ENCODE measurements at places on chromosomes 2 and 18. TPM values are rescaled to one million over a fixed set of nuclear protein-coding genes. Genes with fewer than 3 reads are reported as not detected.

GRCh38 chr2:187581125-187581896 is 27.1 kb upstream of the TFPI start:
- no peak for DNase-seq

DSG3 gene
- 7.9 TPM for polyA plus RNA-seq

SNX17 gene
- polyA plus RNA-seq: 68.2 TPM

CTNNA2 gene
- 0.85 TPM for polyA plus RNA-seq

Measured in muscle of arm (tissue), 14 donors.